Stimulated activated CD8-positive, alpha-beta memory T cell treated with anti-CD3 and anti-CD28 coated beads, Interleukin-4, amount 100 ng/mL, for 1 hour (primary cell): ENCODE measurements at places on chromosomes 4 and X.

GRCh38 chrX:49176421-49177326 is 5.0 kb downstream of the PLP2 start:
- DNase-seq: no peak

- DNase-seq: no peak
Measured at GRCh38 chr4:110005461-110006056, 92.9 kb downstream of the EGF start.

DNA sequence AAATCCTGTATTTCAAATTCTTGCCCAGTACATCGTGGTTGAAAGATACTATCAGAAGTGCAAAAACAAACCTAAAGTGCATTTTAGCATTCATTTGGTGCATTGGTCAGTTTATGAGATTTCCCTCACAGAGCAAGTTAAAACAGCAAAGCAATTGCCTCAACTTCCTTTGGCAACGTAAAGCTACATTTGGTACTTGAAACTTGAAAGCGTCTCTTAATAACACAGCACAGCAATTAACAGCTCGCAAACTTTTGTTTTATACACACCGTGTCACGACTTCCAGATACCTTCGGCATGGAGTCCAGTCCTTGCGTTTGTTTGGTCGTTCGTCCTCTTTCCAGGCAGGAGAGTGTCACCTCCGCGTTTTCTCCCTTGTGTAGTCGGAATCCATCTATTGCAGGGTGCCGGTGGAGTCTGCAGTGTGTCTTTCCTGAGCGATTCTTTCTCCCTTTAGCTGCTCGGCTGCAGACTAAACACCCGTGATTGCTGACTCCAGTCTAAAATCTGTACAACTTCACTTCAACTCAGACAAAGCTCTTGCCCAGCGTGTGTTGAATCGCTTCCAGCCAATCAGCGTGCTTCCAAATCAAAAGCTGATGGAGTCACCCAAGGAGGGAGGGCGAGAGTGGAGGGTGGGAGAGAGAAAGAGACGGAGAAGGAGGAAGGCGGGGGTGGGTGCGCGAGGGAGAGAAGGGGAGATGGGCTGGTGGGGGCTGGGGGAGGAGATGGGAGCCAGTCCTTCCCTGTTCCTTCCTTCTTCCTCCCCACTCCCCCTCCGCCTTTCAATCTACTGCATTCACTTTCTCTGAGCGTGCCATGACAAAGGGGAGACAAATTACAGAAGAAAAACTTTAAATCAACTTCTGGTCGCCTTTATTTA is at the start of gene PCDH18:
Gene PCDH18, minus strand, starts transcription at position 509 of the 883 bp plus-strand sequence. Its CDS starts 406 bp downstream, at position 103.
- no peak for DNase-seq

- DNase-seq: no peak
Measured at GRCh38 chr4:8503801-8504200, 63.2 kb downstream of the TRMT44 start.

GRCh38 chr4:173424899-173425805 is 26.2 kb upstream of the SCRG1 start:
- DNase-seq: no peak

- no peak for DNase-seq
Measured at GRCh38 chr4:63528256-63528991, 880.8 kb downstream of the TECRL start.

DNA sequence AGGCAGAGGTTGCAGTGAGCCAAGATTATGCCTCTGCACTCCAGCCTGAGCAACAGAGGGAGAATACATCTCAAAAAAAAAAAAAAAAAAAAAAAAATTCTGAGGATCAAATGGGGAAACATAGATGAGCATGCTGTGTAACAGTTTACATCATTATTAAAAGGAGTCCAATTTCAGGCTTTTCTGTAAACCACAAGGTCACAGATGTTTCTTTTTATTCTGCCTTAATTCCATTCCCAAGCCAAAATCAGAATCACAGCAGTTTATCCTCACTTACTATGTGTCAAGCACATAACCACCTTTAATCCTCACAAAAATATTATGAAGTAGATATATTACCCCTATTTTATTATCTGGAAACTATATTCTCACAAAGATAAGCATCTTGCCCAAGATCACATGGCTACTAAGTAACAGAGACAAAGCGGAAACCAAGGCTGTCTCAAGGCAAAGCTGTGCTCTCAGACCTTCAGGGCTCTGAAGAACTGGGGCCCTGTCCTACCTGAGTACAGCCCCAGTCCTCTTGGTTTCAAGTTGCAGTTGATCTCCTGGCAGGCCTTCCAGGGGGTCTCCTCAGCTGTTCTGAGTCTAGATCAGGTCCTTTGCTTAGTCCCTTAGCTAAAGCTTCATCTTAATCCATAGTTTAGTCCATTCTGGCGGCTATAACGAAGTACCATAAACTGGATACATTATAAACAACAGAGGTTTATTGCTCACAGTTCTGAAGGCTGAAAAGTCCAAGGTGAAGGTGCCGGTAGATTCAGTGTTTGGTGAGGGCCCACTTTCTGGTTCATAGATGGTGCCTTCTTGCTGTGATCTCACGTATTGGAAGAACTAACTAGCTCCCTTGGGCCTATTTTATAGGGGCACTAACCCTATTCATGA is 141.3 kb downstream of the PALLD start:
- DNase-seq: no peak

- DNase-seq: no peak
Measured at GRCh38 chr4:26458157-26458561, 32.1 kb downstream of the CCKAR start.

DNA sequence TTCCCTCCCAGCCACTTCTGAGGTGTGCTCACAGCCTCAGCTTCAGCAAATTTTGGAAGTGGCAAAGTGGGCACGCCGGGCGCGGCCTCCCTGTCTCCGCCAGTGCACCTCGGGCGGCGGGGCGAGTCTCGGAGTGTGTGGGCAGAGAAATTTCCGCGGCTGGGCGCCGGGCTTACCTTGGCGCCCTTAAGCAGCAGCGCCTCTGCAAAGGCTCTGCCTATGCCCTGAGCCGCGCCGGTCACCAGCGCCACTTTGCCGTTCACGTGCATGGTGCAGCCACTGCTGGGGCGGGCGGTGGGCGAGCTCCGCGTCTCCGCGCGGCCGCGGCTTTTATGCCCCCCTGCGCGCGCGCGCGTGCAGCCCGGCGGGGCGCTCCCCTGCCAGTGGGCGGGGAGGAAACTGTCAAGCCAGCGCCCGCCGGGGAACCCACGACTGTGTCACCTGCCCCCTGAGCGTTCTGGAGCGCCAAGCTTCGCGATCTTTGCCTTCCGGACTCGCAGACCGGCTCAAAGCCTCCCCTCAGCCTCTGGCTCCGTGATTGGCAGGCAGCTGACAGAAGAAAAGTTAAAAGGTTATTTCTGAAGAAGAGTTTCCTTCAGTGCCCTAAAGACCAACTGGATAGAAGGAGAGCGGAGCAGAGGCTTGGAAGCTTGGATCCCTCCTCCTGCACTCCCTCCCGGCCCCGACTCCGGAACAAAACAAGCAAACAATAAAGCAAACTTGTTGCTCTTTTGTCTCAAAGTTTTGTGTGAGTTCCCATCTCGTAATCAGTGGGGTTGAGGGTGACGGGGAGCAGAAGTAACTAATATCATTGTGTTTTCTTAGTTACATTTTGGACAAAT is at the start of gene HPGD:
Gene HPGD, minus strand, starts transcription at position 306 of the 842 bp plus-strand sequence. Its CDS starts 37 bp downstream, at position 269.
- peak; percentile 31 for DNase-seq

- DNase-seq: no peak
Measured at GRCh38 chr4:88964450-88964849, 92.5 kb downstream of the FAM13A start.

DNA sequence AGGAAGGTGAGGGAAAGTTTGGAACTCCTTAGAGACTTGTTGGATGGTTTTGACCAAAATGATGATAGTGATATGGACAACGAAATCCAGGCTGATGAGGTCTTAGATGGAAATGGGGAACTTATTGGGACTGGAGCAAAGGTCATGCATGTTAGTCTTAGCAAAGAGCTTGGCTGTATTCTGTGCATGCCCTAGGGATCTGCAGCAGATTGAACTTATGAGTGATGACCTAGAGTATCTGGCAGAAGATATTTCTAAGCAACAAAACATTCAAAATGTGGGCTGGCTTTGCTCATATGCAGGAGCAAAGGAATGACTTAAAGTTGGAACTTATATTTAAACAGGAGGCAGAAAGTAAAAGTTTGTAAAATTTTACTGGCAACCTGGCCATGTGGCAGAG is 489.3 kb upstream of the DIPK2B start:
- no peak for DNase-seq

- DNase-seq: no peak
Measured at GRCh38 chr4:56468097-56468422, 643 bp downstream of the SRP72 start.

- no peak for DNase-seq
Measured at GRCh38 chrX:68994135-68994890, 165.5 kb downstream of the EFNB1 start.

DNA sequence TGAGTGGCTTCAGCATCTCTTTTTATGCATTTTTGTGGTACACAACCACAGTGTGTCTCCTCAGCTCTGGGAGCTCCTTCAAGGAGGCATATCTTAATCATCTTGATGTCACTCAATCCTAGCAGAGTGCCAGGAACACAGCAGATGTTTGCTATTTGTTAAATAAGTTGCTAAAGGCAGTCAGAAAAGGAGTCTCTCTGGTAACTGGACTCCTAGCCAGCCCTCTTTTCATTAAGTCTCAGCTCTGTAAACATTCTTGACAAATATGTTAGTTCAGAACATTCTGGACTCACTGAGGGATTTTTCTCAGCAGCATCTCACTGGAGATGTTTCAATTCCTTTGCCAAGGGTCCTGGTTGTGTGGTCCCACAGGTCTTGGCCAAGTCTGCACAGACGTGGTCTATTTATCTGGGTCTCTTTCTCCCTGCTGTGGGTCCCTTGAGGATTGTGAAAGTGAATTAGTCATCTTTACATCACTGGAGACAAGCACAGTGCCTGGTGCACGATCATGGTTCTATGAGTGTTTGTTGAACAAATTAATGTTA is 20.3 kb upstream of the FAM9C start:
- no peak for DNase-seq

- DNase-seq: no peak
Measured at GRCh38 chr4:62004881-62005280, 804.8 kb downstream of the ADGRL3 start.

GRCh38 chrX:2434270-2435163 is 66.3 kb downstream of the DHRSX start:
- no peak for DNase-seq

- no peak for DNase-seq
Measured at GRCh38 chrX:51420610-51421009, 75.8 kb downstream of the NUDT11 start.

- DNase-seq: no peak
Measured at GRCh38 chrX:27380163-27380845, 82.8 kb downstream of the PPP4R3C start.

GRCh38 chrX:57930051-57930450 is 19.8 kb upstream of the ZXDA start:
- DNase-seq: no peak

GRCh38 chrX:52217494-52218160 is 32.9 kb downstream of the MAGED4 start:
- DNase-seq: no peak

DNA sequence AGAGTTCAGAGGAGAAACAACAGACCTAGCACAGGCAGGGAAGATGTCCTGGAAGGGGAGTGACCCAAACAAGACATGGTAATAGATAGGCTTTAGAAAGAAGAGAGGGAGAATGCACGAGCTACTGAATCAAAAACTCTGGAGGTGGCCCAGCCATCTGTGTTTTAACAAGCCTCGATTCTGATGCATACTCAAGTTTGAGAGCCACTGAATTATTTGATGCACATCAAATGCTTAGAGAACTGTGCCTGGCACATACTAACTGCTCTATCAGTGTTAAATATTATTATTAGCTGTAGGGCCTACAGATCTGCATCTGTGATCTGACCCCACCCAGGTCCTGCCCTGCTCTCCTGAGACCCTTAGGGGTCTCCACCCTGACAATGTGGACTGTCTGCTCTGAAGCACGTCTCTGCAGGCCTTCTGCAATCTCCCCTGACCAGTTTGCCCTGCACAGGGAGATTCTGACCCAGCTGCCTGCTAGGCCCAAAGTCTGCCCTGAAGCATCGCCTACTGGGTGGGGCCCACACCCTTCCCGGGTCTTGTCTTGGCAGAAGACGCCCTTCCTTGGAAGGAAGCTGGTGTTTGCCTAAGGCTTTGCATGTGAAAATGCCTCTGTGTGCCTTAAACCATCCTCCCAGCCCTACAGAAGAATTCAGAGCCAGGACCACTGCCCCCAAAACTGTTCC is 201.5 kb upstream of the KLF3 start:
- DNase-seq: no peak

DNA sequence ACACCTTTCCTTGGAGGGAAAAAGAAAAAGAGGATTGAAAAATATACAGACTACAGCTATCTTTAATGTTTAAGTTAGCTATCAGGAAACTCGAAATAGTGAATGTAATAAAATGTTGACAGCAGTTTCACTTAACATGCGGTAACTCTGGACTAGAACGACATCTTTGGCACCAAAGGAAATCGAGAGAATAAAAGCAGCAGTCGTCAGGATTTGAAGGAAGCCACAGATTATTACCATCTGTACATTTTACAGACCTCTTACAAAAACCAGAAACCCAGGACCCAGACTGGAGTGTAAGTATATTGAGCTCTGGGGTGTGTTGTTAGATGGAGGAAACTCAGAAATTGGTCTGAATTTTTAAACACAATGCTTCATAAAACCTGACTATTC is 51.6 kb upstream of the STOX2 start:
- no peak for DNase-seq

GRCh38 chr4:159272273-159273140 is 169.6 kb downstream of the RAPGEF2 start:
- DNase-seq: no peak

DNA sequence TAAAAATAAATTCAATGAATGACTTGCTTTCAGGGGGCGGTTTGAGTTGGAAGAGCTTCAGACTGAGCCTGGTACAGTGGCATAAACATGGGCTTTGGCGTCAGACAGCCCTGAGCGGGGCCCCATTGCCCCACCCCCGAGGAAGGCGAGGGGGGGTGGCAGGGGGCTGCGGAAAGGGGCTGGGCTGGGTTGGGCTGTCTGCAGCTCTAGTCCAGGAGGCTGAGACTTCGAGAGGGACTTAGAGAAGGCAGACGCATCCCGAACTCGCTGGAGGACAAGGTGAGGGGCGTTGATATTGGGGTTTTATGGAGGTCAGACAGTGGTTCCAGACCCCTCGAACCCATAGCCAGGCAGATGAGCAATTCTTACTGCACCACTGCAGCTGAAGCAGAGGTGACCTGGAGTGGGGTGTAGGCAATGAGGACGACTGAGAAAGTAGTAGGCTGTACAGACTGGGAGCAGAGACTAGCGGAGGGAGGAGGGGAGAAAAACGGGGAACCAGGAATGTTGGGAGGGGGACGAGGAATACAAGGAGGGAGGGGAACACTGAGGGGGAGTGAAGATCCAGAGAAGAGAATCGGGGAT is at the start of gene MAGED2:
Gene MAGED2, plus strand, starts transcription at position 222 of the 585 bp plus-strand sequence. CDS start 1,587 bp downstream, outside the sequence.
- DNase-seq: peak; percentile 26

- no peak for DNase-seq
Measured at GRCh38 chr4:47914926-47915237, 499 bp upstream of the NFXL1 start.

- DNase-seq: no peak
Measured at GRCh38 chrX:73916931-73917667, 354.1 kb downstream of the CHIC1 start.

- no peak for DNase-seq
Measured at GRCh38 chr4:166527500-166527899, 654.5 kb downstream of the TLL1 start.

GRCh38 chrX:70998411-70999027 is 67.6 kb upstream of the SLC7A3 start:
- DNase-seq: no peak
